ENCODE measurements at places on chromosomes 2 and 18.

GRCh38 chr2:15594291-15595256 is 2.9 kb downstream of the DDX1 start:
- DNase-seq, result no peak

- DNase-seq, result no peak
Observed at GRCh38 chr18:55013685-55014084, 54.4 kb upstream of the CCDC68 start.

- no peak for DNase-seq
Observed at GRCh38 chr2:241968417-241968816, 98.9 kb downstream of the RTP5 start.

- DNase-seq, result no peak
Observed at GRCh38 chr2:111652038-111652437, 232.0 kb downstream of the ANAPC1 start.

DNA sequence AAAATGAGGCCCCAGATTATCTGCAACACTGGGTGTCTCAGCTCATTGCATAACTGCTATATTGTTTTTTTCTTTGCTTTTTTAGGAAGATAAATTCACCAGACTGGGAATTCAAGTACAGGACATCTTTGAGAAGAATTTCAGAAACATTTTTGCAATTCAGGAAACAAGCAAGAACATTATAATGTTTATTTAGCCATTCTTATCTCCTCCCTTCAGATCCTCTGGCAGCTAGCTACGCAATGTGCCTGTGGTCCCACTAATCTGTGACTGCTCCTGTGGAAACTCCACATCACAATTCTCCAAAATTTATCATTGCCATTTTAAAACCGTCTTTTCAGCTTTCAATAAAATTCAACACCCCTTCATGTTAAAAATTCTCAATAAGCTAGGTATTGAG is 126.8 kb downstream of the SP100 start:
- DNase-seq, result no peak

Measured in D721Med (cell line).